Activated T-helper 1 cell treated with anti-CD3 and anti-CD28 coated beads, Interleukin-2, amount 50 U/mL, for 16 hours (primary cell): ENCODE measurements at places on chromosomes 11 and 22.

DNA sequence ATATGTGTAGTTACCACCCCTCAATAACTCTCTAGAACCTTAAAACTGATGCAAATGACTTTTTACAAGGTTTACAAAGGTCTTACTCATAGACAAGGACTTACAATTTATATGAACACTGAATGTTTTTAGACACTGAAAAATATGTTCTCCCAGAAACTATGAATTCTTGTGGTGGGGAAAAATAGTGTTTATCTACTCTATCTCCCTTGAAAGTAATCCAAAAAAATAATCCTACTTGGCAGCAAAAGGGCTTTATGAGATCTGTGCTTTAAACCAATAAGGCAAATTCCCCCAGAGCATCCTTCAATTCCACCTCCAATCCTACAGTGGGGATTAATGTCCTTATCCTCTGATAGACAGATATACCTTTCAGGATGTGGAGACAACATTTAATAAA, 1984.1 kb upstream of the RAG2 start:
- no peak for DNase-seq

DNA sequence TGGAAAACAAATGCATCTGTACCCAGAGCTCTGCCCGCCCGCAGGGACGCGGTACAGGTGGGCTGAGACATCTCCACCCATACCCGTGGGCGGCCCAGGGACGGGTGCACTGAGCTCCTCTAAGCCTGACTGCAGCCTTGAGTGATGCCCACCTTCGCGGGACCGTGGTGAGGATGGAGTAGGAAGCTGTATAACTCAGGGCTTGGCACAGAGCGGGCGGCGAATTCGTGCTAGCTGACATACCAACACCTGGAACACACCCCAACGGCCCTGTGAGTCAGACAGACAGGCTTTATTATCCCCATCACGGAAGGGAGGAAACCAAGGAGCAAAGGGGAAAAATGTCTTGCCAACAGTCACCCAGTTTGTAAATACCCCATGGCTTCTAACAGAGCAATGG, 61.9 kb downstream of the SMCO4 start:
- no peak for DNase-seq

DNA sequence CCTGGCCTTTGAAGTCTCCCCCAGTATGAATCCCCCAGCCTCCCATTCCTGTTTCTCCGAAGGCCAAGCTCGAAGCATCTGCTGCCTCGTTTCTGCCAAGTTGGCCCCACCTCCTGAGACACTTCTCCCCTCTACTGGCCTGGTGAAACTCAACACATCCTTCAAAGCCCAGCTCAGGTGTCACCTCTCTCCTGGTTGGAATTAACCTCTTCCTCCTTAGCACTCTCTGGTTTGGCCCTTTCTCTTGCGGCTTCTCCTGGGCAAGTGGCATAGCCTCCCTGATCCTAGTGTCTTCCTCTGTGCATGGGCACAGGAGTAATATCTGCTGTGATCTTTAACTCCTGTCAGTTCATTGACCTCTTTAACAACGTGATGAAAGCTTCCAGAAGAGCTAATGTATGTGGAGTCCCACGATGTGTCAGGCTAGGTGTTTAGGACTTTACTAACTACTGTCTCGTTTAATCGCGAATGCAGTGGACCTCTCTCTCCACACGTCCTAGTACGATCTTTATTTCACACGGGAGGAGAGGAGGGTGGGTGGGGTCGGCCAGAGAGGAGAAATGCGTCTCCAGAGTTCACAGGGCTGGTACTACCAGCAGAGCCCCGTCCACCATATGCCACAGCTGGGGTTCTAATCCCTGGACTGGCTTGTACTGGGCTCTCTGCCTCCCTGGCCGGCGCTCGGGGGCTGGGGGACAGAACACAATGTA, 826 bp upstream of the PTPRJ start:
- no peak for DNase-seq

DNA sequence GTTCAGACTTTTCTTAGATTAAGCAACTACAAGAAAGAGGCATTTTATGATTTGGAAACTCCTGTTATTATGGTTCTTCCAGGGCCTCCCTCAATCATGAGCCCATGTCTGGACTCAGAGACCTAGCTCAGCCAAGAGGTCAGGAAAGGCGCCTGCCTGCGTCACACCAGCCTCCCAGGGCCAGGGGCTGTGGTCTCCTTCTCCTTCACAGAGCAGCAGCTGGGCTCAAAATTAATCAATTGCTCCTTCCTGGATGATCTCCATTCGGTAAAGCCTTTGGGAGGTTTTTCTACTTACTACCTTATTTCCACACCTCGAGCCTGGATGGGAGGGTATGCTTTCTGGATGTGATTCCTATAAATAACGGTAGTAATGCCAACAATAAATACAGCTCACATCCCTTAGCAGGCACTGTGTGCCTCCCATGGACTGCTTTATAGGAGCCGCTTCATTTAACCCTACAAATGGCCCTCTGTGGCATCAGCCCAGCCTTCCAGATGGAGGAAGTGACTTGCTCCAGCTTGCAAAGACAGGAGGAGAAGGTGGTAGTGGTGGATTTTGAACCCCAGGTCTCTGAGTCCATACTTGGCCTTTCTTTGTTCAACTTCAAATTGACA, 1445.6 kb downstream of the TBC1D22A start:
- no peak for DNase-seq

DNA sequence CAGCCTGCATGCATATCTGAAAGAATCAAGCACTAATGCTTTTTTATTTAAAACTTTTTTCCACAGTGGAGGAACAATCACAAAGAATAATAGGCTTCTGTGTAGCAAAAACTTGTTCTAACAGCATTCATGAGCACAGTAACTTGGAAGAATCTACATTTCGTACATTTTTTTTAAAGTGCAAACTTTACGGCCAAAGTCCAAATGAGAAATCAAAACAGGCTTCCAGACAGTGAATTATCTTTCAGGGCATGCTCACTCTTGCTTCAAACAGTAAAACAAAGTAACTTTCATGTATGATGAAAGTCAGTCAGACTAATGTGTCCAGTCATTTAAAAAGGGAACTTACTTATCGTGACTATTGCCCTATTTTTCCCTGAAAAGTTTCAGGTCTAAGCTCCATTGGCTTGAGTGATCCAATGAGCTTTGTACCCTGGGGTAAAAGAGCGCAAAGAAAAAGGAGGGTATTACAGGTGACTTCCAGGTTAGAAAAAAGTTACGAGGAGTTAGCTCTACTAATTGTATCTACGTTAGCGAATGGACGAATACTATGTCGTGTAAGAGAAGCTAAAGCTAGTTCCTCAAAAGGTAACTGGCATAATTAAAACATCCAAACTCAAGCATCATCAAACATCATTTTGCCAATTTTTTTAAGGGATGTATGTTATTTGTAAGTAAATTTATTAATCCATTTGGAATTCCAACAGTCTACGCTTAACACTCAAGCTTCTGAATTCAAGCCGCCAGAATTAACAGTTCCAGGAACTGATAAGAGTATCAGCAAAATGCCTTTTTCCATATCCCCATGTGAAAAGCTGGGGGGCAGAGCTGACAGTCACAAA, 1.7 kb downstream of the PICALM start:
- DNase-seq: no peak

- no peak for DNase-seq
Observed at GRCh38 chr11:7969756-7970646, 4.8 kb upstream of the NLRP10 start.

DNA sequence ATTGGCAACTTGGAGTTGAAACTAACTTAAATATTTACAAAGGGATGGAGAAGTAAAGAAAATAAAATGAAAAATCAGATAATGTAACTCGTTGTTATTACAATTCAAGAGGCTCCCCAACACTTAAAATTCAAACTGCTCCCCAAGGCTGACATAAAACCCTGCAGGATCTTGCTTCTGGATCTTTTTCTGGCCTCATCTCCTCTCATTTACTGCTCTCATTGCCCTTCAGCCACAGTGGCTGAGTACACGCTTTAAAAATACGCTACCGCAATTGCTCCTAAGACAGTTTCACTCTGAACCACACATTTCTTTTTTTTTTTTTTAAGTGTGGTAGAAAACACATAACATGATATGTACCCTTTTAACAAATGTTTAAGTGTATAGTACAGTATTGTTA, 718.1 kb upstream of the ANO3 start:
- DNase-seq: no peak

DNA sequence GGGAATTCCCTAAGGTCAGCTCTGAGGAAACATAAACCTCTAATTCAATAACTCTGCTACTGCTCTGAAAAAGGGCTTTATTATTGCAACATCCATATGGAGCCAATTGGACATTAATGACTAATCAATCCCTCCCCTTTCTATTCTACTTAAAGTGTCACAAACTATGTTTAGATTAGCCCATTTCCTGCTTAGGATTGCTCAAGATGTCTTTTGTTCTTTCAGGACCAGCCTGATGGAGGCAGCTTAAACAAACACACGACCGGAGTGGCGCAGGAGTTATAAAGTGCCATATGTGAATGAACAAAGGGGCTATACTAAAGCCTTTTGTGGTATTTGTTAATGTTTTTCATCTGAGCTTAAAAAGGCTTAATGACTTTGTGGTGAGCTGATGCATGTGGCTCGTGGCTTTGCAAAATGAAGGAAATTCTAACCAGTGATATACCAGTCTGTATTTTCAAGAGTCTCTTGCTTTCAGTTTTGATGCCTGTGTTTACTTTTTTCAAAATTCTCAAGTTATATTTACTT, 354.4 kb downstream of the SOX6 start:
- no peak for DNase-seq

DNA sequence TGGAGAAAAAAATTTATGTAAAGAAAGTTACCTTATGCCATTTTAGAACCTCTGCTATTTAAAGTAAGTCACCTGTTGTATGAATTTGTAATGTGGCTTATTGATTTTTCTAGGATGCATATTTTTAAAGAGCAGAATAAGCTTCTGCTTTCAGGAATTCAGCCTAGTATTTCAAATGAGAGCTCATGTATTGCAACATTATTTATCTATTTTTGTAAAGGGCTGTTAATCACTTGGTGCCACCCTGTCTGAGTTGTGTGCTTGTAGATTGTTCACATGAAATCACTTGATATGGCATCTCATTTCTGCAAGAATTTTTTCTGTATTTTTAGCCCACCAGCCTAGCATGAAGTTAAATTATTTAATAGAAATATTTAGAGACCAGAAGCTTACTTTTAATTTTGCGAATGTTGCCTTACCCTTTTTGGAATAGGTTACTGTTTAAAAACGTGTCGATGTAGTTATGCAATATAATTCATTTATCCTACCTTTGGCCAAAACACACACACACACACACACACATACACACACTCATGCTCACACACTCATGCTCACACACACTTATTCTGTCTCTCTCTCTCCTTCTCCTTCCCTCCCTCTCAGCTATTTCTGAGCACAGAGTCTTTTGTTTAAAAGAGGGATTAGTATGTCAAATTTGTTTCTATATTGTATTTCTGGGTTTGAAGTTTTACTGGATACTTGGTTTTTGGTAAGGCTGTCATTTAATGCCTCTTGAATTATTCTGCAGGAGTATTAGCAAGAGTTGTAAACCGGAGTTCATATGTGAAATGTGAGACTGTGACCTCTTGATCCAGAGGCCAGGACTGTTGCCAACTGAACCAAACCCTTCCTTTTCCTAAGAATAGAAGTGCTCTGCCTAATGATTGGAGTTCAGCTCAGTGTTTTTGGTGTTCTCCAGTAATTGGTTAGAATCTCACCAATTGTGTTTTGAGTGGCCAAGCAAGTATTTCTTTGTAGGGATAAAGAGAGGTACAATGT, 34.4 kb downstream of the YAP1 start:
- DNase-seq: no peak

DNA sequence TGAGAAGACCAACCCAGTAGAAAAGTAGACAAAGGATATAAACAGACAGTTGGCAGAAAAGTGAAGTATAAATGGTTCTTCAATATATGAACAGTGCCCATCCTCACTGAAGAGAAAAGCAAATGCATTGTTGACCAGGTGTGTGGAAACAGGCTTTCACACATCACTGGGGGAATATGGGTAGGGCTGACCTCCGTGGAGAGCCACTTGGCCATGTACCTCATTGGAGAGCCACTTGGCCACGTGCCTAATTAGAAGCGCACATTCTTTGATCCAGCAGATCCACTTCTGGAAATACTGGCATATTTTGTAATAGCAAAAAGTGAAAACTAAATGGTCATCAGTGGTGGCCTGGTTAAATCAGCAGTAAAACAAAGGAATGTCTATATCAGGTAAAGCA, 43.2 kb downstream of the PPP6R3 start:
- DNase-seq: no peak

- no peak for DNase-seq
Observed at GRCh38 chr22:24875862-24876506, 70.0 kb downstream of the SGSM1 start.

GRCh38 chr11:57322256-57323166, 2.2 kb downstream of the TNKS1BP1 start:
- no peak for DNase-seq

DNA sequence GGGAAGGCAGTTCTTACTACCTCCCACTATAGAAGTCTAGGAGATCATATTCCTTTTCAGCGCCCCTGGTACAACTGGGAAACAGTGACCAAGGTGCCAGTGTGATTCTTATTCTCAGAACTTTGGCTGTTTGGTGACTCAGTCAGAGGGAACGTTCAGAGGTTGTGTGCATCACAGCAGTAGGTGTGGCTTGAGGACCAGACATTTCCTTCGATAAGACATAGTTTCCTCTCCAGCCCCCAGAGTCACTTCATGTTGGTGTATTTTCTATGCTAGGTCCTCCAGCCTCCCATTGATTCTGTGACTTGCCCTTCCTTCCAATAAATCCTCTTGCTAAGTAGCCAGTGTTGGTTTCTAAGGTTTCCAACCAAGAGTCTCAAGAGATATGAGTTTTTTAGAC, 171.9 kb upstream of the MPPED2 start:
- DNase-seq: no peak

GRCh38 chr22:23922921-23923320, 28.7 kb downstream of the MIF start:
- no peak for DNase-seq
